ENCODE measurements at places on chromosomes 11 and 22.

DNA sequence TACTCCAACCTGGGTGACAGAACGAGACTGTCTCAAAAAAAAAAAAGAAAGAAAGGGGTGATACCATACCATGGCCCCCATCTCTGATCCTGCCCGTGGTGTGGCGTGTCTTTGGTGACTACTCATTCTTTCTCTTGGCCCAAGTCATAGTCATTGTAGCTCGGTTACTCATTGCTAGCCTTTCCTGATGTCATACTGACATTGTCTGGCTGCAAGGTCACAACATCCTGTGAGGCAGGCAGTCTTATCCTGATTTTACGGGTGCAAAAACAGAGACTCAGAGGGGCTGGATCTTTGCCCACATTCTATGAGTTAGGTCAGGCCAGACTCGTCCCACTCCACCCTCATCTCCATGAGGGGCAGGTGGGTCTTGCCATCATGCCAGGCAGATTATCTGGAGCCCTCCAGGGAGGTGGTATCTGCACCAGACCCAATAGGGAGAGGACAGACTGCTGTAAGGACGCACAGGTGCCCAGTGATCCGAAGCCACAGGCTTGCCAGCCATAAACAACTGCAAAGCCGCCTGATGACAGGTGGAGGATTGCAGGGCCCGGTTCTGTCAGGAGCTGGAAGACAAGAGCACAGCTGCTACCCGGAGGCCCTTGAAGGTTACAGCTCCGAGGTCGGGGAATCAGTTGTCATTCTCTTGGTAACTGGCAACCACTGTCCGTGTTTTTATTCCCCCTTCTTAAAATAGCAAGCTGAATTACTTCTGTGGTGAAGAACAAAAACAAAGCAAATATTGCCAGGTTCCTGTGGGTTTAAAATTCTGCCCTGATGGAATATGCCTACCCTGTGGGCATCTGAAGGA is 13.8 kb downstream of the TOM1 start:
- no peak for DNase-seq

DNA sequence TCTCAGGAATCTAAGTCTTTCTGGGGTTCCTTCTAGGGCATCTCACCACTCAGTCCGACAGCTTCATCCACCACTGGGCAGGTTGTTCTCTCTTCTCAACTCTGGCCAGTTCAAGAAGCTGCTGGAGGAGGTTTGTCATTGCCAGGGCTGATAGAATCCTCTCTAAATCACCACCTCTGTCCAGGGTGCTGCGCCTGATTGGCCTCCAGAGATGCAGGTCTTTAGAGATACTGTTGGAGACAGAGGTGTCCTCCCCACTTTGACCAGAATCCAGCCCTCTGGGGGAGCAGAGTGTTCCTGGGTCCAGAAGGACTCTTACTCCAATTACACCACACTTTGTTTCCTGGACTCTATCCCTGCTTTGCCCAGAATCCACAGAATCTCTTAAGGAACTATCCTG is 90.2 kb downstream of the NELL1 start:
- no peak for DNase-seq

DNA sequence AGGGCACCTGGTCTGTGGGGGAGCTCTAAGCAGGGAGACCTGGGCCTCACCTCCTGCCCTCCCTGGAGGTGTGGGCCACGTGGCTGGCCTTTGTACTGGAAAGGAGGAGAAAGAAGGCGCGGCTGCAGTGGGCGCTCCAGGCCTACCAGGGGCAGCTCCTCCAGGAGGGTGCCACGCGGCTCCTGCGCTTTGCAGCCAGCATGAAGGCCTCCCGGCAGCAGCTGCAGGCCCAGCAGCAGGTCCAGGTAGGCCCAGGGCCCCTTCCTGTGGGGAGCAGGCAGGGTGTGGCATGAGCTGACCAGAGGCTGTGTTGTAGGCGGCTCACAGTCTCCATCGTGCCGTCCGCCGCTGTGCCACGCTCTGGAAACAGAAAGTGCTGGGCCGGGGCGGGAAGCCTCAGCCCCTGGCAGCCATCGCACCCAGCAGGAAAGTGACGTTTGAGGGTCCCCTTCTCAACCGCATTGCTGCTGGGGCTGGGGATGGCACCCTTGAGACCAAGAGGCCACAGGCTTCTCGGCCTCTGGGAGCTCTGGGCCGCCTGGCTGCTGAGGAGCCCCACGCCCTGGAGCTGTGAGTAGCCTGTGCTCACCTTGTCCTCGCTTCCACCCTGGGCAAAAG is 48.6 kb downstream of the PISD start:
- DNase-seq = no peak

GRCh38 chr22:44192816-44193534 is 12.2 kb downstream of the PARVG start:
- no peak for DNase-seq

DNA sequence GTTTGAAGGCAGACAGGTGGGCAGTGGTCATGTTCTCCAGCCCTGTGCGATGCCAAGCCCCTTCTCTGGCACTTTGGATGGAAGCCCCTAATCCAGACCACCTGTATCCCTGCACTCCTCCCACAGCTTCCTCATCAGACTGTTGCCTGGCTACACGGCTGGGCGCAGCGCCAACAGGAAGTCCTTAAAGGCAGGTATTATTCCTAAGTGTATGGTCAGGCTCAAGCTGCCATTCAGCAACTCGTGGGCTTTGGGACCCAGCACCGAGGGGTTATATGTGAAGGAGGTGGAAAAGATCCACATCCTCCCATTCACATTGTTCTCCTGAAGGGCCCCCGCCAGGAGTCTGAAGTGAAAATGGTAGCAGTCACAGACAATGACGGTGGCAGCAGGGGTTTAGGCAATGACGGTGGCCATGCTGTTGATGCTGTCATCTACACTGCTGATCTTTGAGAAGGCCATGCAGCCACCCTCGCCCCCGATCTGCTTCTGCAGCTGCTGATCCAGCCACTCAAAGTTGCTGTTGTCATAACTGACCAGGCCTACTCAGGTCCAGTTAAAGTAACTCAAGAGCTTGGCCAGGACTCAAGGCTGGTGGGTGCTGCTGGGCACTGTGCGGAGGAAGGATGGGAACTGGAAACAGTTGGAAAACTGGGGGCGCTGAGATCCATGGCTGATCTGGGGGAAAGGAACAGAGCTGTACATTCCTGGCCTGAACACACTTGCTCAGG is 27.7 kb downstream of the OR6Q1 start:
- DNase-seq = no peak

- DNase-seq = no peak
Measured at GRCh38 chr11:45751430-45751829, 53.5 kb upstream of the SLC35C1 start.

DNA sequence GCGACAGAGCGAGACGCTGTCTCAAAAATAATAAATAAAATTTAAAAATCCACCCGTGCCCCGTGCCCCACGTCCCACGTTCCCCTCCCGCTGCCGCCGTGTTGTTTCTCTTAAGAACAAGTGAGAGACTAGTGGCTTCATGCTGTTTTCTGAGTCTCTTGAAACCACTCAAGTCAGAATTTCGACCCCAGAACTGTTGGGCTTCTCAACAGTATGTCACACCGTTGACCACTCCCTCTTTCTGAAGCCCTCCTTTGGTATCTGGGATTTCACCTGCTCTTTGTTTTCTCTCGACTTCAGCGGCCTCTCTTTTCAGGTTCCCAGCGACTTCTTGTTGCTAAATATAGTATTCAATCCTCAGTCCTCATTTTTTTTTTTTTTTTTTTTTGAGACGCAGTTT is 974 bp downstream of the PPIL2 start:
- DNase-seq = no peak

GRCh38 chr11:69711822-69712801 is 8.3 kb upstream of the FGF19 start:
- no peak for DNase-seq

GRCh38 chr22:48665311-48665995 is 1162.2 kb downstream of the BRD1 start:
- DNase-seq = no peak

DNA sequence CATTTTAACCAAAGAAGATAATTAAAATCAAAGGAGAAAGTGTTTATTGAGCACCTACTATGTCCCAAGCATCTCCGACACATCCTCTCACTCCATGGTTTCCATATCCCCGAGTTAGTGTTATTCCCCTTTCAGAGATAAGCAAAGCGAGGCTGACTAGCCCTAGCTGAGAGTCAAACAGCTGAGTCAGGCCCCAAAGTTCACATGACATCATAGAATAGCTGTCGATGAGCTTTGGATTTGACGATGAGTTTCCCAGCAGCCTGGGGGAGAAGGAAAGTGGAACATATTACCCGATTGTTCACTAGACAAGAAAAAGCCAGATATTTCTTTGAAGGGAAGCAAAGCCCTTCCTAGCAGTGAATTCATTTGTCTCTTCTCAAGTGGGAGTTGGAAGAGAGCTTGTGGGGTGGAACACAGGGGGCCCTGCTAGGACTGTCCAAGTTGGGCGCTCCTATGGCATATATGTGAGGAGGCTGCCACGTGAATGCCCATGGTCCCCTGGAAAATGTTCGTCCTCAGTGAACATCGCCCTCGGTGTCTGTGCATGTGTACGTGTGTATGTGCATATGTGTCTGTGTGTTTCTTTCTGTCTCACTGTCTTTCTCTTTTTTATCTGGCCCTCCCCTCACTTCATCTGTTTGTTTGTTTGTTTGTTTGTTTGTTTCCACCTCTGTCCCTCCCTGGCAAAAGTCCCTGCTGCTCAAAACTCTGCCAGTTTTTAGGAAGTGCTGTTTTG is 493 bp upstream of the CYTH4 start:
- no peak for DNase-seq

GRCh38 chr11:111939836-111940604 is 2.9 kb downstream of the DIXDC1 start:
- DNase-seq = no peak

DNA sequence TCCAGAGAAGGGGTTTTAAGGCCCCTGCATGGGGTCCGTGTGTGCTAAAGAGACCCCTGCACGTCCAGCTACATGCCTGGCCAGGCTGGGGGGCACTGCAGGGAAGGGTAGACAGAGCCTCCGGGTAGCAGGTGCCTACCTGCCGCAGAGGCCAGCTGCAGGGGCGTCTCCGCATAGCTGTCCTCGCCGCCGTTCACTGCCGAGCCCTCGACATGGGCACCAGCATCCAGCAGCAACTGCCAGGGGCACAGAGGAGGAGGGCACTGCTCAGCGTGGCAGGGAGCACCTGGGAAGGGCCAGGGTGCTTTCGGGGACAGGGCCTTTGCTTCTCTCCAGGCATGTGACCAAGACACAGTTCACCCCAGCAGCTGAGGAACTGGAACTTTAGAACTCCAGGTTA is 59.7 kb downstream of the NAT10 start:
- DNase-seq = no peak

DNA sequence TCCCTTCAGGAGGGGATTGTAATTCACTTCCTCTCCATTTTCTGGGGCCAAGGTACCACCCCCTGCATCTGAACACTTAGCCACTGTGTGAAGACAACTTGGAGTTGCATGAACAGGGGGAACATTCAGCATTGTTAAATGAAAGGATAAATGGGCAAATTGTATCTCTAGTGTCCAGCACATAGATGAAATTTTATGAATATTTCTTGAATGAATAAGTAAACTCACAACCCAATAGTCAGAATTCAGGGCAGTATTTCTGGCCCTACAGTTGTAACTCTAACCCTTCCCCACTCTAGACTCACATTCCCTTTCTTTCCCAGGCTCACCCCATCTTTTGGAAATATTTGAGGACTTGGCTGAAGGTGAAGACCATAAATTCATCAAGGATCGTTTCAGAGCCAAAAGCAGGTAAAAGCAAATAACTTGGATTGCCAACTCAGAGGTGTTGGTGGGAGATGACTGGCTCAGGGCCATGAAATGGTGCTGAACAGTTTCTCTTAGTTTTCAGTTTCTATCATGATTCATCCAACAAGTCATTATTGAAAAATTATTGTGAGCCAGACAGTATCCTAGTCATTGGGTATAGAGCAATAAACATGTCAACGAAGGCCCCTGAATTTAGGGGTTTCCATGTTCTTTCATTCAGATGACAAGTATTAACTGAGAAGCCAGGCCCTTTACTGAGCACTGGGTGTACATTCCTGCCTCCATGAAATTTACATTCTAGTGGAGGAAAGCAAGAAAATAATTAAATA is 33.3 kb upstream of the ZC3H12C start:
- no peak for DNase-seq

GRCh38 chr11:64868904-64869570 is 9.4 kb downstream of the EHD1 start:
- no peak for DNase-seq

DNA sequence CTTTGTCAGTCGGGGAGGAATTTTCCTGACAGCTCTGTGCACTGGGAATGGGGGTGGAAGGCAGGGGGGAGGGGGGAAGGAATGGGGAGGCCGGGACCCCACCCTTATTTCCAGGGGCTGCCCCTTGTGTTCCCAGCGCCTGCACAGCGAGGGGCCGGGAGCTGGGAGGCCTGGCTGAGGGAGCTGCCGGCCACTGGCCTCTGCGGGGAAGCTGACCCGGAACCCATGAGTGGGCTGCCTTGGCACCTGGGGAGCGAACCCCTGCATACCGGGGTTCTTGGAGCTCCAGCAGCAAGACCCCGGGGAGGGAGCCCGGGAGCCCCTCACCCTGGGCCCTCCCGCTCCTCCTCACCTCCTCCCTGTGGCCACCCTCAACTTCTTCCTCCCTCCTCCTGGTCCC is 3.5 kb downstream of the H19 start:
- no peak for DNase-seq

DNA sequence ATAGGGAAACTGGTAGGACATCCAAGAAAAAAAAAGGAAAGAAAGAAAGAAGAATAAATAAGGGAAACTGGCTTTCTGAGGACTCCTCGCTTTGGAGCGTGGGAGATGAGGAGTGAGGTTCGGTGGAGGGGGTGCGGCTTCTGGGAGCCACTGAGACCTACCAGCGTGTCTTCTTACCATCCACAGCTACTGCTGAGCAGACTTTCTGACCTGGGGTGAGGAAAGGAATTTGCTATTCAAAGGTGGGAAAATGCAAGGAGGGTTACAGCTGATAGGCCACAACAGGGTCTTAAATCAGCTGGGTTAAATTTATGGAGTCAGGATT is 488 bp upstream of the SELENOM start:
- DNase-seq = no peak

DNA sequence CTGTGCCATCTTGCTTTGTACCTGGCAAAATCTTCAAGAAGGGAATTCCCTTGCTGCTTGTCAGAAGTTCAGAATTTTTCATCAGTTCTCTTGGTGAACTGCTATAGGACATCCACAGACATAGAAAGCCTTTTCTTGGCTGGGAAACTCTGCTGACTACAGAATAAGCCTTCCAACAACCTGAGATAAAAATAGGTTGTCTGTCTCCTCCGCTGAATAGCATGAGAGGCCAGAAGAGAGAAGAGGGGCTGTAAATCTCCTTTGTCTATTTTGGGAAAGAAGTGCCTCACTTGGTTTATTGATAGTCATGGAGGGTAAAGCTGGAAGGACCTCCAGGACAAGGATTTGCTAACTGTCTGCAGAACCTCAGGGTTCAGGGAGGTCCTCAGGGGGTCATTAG is 48.2 kb downstream of the C11orf91 start:
- no peak for DNase-seq

DNA sequence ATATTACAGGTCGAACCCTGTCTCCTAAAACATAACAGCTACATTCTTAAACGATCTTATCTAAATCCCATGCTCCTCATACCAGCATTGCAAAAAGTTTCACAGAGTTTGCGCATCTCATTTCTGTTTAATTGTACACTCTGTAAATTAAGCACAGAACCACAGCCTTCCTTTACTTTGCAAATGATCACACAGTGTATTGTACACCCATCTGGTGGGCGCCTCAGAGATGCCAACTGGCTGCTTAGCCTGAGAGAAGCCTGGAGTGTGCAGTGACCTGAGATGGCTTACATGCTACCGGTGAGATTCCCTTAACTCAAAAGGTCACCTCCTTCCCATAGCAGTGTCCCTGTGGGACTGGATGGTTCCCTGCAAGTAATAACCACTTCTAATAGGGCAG is 1077.3 kb downstream of the OPCML start:
- no peak for DNase-seq

GRCh38 chr11:85875505-85875904 is 20.3 kb downstream of the CCDC83 start:
- DNase-seq = no peak

- no peak for DNase-seq
Measured at GRCh38 chr11:77695417-77695816, 57.8 kb upstream of the CLNS1A start.

Data from stimulated activated CD8-positive, alpha-beta memory T cell treated with anti-CD3 and anti-CD28 coated beads, Interleukin-7, amount 100 ng/mL, for 48 hours (primary cell).